ENCODE measurements at places on chromosomes 4 and X.
A peak's percentile ranks its signal among the peaks of the same experiment; 100 is the strongest.

DNA sequence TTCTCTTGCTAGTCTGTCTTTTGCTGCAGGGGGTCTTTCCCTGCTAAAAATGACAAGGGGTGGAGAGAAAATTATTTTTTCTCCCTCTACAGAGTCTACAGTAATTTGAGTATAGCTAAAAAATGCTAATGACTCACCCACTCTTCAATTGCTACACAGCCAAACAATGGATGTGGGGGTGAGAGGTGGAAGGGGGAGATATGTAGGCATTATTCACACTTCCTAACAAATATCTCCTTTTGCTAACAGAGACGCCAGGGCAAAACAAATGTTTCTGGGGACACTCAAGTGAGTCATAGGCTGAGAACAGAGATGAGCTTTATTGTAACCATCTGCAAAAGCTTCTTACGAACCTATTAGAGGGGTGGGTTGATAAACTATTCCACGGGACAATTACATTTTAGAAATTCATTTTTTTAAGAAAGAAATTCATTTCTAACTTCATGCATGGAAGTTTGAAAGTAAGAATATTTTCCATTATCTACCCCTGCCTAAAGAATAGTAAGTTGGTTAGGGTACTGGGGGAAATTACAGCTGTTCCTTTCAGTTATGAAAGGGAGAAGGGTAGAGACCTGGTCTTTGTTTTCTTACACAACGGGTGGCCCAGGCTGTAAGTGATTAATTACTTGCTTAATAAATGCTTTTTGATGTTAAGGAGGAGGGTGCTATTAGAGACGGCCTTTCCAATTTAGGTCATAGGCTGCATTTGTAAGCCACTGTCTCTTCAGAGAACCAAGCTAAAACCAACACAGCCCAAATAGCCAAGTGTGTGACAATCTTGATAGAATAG, 12.8 kb downstream of the SCD5 start:
- no peak for DNase-seq

DNA sequence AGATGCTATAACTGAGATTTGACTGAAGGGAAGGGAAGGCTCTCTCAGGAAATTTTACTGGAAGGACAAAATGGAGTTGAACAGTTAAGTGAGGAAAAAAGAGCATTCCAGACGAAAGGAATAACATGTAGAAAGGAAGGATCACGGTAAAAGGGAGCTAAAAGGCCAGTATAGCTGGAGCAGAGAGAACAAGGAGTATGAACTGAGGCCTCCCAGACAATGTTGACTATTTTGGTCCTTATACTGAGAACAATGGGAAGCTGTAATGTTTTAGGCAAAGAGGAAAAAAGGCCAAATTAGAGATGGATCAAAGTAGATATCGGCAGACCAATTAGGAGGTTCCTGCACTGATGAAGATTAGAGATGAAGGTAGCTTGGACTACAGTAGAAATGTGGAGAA, 26.8 kb upstream of the SCD5 start:
- DNase-seq, result no peak

DNA sequence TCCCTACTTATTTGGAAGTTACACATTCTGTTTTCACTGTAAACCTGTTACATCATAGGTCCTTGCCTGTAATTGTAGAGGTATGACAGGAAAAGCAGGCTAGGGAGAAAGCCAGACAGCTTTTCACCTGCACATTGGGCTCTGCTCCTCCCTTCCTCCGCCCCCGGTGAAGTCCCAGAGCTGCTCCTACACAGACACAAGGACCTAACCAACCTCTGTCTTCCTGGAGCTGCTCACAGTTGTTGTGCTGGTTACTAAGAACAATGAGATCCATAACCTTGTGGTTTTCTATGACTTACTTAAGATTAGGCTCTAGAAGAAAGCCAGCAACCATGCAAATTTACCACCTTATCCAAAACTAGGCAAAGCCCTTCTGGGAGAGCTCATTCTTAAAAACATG, 40.0 kb downstream of the MOSPD2 start:
- no peak for DNase-seq

DNA sequence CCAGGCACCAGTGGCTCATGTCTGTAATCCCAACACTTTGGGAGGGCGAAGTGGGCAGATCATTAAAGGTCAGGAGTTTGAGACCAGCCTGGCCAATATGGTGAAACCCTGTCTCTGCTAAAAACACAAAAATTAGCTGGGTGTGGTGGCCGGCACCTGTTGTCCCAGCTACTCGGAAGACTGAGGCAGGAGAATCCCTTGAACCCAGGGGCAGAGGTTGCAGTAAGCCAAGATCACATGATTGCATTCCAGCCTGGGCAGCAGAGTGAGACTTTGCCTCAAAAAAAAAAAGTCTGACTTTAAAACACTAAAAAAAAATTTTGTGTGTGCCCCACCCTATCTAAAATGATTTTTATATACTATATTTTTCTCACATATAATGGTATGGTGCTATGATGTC, 26.2 kb upstream of the TMEM192 start:
- no peak for DNase-seq

- DNase-seq, result no peak
Observed at GRCh38 chr4:72323227-72323626, 245.8 kb downstream of the ADAMTS3 start.

- DNase-seq, result no peak
Observed at GRCh38 chr4:3041192-3042142, 32.9 kb downstream of the HTT-AS start.

GRCh38 chrX:45952030-45952429, 593.2 kb downstream of the ZNF674 start:
- no peak for DNase-seq

GRCh38 chr4:172547724-172548123, 620.9 kb upstream of the GALNT7 start:
- peak; percentile 86 for DNase-seq

- DNase-seq, result no peak
Observed at GRCh38 chr4:155140889-155141288, 67.5 kb upstream of the NPY2R start.

DNA sequence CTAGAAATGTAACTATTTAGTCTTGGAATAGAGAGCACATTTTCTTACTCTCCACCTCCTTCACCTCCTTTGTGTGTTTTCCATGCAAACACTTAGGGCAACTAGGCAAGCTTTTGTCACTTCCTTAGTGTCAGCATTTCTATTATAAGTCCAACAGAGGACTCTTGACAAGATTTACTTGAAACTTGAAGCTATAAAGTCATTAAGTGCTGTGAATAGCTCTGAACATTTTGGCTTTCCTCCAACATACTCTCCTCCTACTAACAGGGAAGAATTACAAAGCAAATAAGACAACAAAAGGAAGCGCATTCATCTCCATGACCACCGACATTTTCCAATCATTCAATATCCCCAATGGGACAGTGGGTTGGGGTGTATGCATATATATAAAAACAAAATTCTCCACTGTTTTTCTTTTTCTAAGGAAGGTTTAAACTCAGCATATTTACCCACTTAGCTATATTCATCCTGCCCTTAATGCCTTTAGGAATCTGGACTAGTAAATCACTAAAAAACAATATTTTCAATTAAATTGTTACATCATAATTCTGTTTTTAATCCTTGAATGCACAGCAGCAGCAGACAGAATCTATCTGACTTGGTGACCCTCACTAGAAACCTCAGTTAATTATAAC, 264.6 kb downstream of the SNCA start:
- DNase-seq, result peak; percentile 95

GRCh38 chrX:30781711-30782444, 107.2 kb downstream of the TAB3 start:
- DNase-seq, result no peak

- no peak for DNase-seq
Observed at GRCh38 chr4:31071508-31072486, 351.6 kb downstream of the PCDH7 start.

DNA sequence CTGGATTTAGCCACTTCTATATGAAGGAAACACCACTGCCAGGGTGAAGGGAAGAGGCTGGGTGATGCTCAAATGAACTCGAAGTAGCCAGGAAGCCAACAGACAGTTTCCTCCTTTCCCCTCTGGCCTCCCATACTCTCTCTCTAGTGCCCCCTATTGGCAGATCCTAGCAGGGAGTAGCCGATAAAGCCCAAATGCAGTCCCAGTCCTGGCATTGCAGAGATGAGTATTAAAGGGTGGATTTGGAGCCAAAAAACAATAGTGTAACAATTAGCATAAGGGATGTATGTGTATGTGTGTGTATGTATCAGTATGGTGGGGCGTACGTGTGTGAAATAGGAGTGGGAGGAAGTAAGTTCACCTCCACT, 213.8 kb upstream of the LDB2 start:
- no peak for DNase-seq

- no peak for DNase-seq
Observed at GRCh38 chr4:107631560-107631959, 88.5 kb downstream of the PAPSS1 start.
